Naive thymus-derived CD8-positive, alpha-beta T cell (primary cell): ENCODE measurements at places on chromosomes 13 and 19. TPM values are rescaled to one million over a fixed set of nuclear protein-coding genes. Genes with fewer than 3 reads are reported as not detected.

The SLITRK1 gene
- total RNA-seq: not detected

The DACT3 gene
- total RNA-seq: 0.13 TPM

The MISP gene
- total RNA-seq: not detected

The PRTN3 gene
- total RNA-seq: not detected

The ZNF562 gene
- total RNA-seq: 27.0 TPM

The PLEKHF1 gene
- 19.8 TPM for total RNA-seq

DNA sequence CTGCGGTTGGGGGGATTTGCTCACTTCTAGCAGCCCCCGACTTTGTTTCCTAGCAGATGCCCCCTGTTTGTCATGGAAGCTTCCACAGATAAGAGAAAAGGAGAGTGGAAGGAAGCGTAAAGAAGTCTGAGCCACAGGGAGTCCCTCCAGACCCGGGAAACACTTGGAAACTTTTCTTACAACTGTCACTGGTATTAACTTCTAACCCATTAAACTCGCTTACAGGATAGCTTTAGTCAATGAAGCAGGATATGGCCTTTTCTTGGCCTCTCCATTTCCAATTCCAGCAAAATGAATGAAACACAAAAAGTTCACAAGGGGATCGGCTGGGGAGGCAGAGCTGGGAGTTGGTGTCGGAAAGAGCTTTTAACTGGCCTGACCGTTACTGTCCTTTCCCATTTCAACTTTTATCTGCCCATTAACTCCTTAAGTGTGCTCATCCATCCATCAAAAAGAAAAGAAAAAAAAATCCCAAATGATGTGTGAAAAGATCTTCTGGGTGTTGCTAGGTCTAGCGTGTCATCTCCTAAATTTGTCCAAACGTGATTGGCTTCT lies 231.9 kb upstream of the ARGLU1 start:
- no peaks in the 10 kb centered on the region for H3K36me3 ChIP-seq
- no peak overlapping the region for H3K4me3 ChIP-seq
- H3K4me1 ChIP-seq: peaks cover 3% of the 10 kb centered on the region
- H3K27me3 ChIP-seq: peaks cover 2% of the 10 kb centered on the region
- H3K27ac ChIP-seq: no peak overlapping the region

- H3K36me3 ChIP-seq: no peaks in the 10 kb centered on the region
- no peak overlapping the region for H3K4me3 ChIP-seq
- H3K4me1 ChIP-seq: no peaks in the 10 kb centered on the region
- H3K27ac ChIP-seq: no peak overlapping the region
Measured at GRCh38 chr13:90416519-90416918, 931.0 kb upstream of the MIR17HG start.

DNA sequence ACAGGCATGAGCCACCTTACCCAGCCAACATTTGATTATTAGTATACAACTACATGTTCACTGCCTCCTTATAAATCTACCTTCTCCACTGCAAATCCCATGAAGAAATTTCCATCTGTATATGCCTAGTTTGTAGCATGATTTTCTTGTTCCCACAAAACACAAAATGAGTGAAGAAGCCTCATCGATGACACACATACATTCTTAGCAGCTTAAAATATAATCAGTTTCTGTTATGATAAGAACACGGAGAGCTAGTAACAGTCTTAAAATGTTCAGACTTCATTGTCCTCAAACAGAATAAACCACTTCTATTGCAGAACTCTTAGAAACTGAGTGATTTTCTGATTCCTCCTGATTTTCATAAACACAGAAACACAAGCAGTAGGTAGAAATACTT lies 740.5 kb downstream of the PCDH9 start:
- DNase-seq: no peak
- no peak overlapping the region for H3K27ac ChIP-seq
- no peaks in the 10 kb centered on the region for H3K4me1 ChIP-seq
- no peak overlapping the region for H3K4me3 ChIP-seq
- no peaks in the 10 kb centered on the region for H3K27me3 ChIP-seq

DNA sequence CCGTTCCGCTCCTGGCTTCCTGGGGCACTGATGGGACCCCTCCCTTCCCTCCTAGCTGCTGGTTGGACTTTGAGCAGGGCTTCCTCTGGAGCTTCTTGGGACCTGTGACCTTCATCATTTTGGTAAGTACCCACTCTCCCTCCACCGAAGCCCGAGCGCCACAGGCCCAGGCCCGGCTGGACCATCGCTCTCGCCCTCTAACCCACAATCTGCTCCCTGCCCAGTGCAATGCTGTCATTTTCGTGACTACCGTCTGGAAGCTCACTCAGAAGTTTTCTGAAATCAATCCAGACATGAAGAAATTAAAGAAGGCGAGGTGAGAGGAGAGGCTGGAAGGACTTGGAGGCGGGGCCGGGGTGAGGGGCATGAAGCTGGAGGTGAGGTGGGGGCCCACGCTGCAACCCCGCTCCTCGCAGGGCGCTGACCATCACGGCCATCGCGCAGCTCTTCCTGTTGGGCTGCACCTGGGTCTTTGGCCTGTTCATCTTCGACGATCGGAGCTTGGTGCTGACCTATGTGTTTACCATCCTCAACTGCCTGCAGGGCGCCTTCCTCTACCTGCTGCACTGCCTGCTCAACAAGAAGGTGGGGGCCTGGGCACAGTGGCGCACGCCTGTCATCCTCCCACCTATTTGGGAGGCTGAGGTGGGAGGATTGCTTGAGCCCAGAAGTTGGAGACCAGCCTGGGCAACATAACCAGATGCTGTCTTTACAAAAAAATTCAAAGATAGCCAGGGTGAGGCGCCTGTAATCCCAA lies 12.3 kb downstream of the DDX39A start:
- peaks cover 8% of the 10 kb centered on the region for H3K4me1 ChIP-seq
- peaks cover 92% of the 10 kb centered on the region for H3K36me3 ChIP-seq
- H3K4me3 ChIP-seq: no peak overlapping the region
- no peaks in the 10 kb centered on the region for H3K27me3 ChIP-seq
- peak overlapping the region; percentile 76 for H3K27ac ChIP-seq
- DNase-seq: peak; percentile 10

DNA sequence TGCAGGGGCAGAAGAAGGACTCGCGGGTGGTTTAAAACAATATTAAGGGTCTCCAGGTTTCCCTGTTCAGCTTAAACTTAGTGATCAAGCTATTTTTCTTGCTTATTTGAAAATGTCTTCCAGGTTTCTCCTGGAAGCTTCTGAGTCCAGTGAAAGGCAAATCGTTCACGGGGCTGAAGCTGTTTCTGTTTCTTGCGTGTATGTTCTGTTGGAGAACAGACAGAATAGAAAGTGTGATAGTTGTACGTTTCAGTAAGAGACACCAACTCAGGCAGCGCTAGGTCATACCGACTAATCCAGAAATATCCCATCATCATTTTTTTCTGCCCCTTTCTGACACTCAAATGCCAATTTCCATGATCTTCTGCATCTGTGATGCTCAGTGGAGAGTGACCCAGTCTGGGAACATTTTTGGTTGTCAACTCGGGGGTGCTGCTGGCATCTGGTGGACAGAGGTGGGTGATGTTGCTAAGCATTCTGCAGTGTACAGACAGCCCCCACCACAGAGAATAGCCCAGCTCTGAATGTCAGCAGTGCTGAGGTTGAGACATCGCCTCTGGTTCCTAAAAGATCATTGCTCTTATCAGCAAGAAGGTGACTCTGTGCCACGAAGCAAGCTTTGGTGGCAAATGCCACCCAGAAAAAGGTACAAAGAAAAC lies 4.3 kb downstream of the KLF2 start:
- peak; percentile 75 for DNase-seq
- H3K4me1 ChIP-seq: peaks cover 43% of the 10 kb centered on the region
- peaks cover 49% of the 10 kb centered on the region for H3K36me3 ChIP-seq
- H3K4me3 ChIP-seq: peak overlapping the region; percentile 92

GRCh38 chr13:39815345-39816111 lies 160.1 kb downstream of the COG6 start:
- no peak for DNase-seq
- no peaks in the 10 kb centered on the region for H3K4me1 ChIP-seq
- H3K4me3 ChIP-seq: no peak overlapping the region
- H3K27ac ChIP-seq: no peak overlapping the region
- H3K27me3 ChIP-seq: no peaks in the 10 kb centered on the region
- H3K36me3 ChIP-seq: no peaks in the 10 kb centered on the region

DNA sequence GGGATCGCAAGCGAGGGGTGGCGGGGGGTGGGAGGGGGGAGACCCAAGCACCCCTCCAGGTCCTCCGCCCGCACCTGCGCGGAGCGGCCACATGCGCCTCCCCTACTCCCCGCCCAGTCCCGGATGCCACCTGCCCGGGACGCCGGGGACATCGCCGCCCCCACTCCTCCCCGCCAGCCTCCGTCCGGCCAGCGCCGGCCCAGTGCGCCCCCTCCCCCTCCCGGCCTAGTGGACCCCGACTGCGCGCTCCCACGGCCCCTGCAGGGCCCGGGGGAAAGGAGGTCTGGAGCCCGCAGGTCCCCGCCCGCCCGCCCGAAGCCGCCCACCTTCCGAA lies 263 bp downstream of the RHPN2 start:
- no peak for DNase-seq
- H3K4me3 ChIP-seq: peak overlapping the region; percentile 81
- H3K4me1 ChIP-seq: peaks cover 1% of the 10 kb centered on the region

- H3K4me1 ChIP-seq: peaks cover 7% of the 10 kb centered on the region
- H3K4me3 ChIP-seq: no peak overlapping the region
- no peak for DNase-seq
- peaks cover under 1% of the 10 kb centered on the region for H3K36me3 ChIP-seq
- no peaks in the 10 kb centered on the region for H3K27me3 ChIP-seq
Measured at GRCh38 chr19:18145391-18145999, 7.5 kb upstream of the PIK3R2 start.
